Stimulated activated CD8-positive, alpha-beta memory T cell treated with anti-CD3 and anti-CD28 coated beads, Interleukin-15, amount 100 ng/mL, for 24 hours (primary cell): ENCODE measurements at places on chromosomes 2 and 18.

- no peak for DNase-seq
Observed at GRCh38 chr2:164560181-164560792, 61.0 kb downstream of the GRB14 start.

DNA sequence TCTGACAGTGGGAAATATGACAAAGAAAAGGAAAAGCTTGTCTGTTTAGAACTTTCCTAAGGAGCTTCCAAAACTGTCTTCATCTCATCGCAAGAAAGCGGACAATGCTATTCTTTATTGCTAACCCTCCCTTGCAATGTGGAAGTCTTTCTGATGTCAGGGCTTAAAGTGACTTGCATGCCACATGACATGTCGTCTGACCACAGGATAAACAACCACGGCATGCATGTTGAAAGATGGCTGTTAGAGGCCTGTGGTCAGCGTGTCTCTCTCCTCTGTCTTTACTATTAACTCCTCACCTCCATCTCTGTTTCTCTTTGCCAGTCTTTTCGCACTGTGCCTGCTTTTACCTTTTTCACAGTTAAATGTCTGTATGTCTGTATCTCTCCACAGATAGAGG lies 389.8 kb downstream of the LNPK start:
- DNase-seq = no peak

GRCh38 chr2:10272464-10272863 lies 30.2 kb upstream of the HPCAL1 start:
- DNase-seq = no peak

DNA sequence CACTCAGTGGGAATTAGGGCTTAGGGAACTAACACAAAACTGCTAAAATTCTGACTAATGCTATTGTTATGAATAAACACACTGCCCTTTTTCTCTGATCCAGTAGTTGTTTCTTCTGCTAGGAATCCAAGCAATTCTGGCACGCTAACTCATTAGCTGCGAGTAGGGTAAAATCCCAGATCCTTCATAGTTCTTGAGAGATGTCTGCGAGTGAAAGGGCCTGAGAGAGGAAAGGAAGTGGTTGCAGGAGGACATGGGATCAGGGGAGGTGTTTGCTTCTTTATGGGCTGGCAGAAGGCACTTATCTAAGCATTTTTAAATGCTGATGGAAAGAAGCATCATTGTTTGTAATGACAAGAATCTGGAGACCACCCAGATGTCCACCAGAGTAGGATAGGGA lies 9.4 kb downstream of the MAP3K19 start:
- DNase-seq = no peak

DNA sequence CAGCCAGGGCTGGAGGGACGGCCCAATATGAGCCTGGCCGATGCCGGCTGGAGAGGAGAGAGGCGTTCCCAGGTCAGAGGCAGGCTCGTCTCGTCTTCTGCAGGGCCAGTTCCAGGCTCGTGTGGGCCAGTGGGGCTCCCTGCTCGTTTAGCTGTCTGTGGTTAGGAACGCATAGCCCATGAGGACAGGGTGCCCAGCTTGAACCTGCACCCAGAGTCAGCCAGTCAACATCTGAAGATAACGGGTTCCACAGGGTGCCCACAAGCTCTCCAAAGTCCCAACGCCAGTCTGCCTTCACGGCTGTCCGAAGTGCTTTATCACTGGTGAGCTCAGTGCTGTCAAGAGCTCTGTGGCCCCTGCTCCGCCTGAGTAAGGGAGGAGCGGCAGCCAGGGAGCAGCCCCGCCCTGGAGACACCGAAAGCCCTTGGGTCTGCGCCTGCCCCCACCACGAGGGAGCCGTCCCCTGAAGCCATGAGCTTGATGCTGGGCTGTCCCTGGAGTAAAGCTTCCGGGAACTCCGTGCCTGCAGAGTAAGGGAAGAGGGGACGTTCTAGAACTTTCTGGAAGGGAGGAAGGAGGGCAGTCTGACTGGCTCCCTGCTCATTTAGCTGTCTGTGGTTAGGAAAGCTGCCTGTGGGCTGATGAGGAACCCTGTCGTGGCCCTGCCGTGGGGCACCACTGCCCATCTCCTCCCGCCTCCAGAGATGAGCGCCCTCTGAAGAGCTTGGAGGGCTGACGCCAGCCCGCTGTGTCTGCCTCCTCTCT lies 2.7 kb upstream of the HSBP1L1 start:
- no peak for DNase-seq

DNA sequence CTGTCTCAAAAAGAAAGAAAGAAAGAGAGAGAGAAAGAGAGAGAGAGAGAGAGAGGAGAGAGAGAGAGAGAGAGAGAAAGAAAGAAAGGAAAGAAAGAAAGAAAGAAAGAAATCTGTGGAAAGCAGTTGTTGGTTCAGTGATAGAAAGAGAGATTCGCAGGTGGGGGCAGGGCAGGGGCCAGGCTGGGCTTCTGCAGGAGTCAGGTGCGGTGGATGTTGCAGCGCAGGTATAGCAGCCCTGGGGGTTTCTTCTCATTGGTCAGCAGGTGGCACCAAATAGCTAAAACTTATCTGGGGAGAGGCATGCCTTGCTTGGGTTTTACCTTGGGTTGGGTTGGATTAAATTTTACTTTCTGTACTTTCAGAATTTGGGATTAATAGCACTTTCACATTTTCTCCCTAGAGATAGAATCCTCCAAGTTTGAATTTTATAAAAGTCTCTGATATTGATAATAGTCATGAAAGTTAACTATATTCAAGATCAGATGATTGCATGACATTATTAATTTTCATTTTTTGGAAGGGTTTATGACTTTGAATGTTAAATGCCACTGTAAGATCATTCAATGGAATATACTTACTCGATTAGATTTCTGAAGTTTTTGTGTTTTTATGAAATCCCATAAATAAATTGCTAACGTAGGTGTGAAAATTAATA lies 66.6 kb downstream of the SPTBN1 start:
- peak; percentile 10 for DNase-seq

DNA sequence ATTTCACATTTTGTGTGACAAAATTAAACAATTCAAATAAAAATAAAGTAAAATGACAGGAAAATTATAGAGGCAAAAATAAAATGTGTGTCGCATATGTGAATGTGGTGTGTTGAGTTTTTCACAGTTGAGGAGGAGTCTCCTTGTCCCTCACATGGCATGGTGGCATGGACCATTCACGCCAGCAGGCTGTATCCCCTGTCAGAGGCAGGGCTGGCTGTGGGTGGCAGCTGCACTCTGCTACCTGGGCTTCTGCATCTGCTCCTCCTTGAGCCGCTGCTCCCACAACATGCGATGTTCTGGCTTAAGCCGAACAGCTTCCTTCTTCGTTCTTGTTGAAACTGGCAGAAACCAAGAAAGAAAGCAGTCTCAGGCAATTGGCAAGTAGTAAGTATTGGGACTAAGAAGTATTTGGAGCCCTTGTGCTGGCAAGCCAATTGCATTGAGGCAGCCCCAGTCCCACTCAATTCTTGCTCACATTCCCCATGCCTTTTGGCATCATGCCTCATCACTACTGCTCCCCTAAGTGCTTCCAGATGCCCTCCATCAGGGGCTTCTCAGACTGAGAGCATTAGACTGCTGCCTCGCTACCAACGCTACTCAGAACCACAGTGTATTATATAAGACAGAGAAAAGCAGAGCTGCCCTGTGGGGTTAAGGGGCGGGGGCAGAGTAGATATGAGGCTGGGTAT lies 177.9 kb upstream of the NABP1 start:
- DNase-seq = no peak

GRCh38 chr2:88754585-88755320 lies 63.3 kb downstream of the RPIA start:
- DNase-seq = no peak

DNA sequence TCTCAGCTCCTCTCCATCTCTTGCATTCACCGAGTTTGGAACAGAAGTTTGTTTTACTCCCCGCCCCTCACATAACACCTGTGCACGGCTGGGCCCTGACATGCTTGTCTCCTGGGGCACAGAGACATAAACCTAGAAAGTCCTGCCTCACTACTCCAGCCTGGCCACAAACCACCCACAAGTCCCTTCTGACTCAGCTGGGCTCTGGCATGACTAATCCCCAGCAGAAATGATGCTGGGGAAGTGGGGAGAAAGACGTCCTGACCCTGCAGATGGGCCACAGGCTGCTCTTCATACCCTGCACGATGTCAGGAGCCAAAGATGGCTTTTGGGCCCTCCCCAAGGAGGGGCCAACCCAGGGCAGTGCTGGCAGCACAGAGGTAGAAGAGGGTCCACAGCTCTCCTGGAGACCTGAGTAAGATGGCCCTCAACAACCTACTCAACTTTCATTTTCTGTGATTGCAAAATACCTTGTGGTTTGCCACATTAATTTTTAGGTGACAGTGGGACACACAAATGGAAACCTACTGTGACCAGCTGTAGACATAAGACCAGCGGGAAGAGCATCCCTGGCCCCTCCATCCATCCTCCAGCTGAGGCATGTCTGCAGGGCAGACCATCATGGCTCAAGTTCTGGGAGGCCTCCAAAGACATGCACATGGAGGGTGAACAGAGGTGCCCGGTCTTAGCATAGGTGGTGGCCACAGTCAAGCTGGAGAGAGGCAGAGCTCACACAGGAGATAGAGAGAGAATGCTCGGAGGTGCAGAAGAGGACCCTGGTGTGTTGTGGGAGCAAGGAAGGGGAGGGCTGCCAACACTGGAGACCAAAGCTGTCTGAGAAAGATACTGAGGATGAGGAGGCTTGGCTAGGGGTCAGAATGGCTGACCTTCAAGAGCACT lies 40.0 kb downstream of the DNMT3A start:
- no peak for DNase-seq

DNA sequence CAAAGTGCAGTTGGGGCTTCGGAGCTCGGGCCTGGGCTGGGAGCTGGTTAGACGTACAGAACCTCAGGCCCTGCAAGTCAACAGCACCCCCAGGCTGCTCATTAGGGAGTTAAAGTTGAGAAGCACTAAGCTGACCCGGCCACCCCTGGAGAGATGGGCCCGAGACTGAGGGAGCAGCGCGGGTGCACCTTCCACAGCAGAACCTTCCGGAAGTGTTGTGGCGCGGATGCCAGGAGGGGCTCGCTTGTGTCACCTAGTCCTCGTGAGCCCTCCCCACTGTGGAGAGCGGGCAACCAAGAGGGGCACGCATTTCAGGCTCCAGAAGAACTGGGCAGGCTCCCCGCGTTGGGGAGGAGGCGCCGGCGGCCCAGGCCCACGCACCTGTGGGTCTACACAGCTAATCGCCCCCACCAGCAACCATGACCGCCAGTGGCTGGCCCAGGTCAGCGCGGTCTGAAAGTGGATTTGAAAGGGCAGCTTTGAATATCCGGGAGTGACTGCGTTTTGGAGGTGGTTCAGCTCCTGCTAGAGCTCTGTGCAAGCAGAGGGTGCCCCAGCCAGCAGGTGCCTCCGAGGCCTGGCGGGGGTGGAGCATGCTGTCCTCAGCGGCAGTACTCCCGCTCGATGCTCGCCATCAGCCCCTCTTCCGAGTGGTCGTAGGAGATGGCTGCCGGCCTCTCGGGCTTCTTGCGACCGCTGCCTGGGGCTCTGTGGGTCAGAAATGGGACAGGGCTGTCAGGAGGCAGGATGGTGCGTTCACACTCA lies 15.1 kb downstream of the KLF11 start:
- no peak for DNase-seq

DNA sequence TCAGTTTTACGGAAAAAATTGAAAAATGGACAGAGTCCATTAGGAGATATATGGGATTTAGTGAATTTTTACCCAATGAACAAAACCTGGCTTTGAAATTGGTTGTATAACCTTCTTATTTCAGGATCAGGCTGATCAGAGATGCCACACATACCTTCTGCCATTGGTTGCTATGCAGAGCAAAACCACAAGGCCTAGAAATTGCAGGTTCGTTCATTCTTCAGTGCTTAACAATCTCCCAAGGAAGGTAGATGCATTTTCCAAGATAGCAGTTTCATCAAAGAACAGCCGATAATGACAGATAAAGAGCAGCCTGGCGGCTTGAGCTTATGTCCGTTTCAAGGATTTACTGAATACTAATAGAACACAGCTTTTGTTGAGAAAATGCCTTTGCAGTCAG lies 868.8 kb downstream of the EPHA4 start:
- DNase-seq = no peak

DNA sequence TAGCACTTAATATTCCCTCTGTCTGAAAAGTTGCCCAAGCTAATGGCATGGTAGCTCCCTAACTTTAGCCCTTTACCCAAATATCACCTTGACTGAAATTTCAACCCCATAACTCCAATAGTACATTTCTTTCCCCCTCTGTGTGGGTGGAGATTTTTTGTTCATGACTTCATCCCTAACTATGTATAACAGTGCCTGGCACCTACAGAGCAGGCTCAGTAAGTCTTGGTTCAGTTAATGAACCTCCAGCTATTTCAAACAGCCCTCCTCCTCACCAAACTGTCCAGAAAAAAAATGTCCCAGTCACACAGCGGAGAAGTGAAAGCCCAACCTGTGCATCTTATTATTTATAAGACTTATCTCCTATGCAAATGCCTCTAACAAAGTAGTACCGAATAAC lies 18.6 kb downstream of the BUB1 start:
- DNase-seq = no peak

DNA sequence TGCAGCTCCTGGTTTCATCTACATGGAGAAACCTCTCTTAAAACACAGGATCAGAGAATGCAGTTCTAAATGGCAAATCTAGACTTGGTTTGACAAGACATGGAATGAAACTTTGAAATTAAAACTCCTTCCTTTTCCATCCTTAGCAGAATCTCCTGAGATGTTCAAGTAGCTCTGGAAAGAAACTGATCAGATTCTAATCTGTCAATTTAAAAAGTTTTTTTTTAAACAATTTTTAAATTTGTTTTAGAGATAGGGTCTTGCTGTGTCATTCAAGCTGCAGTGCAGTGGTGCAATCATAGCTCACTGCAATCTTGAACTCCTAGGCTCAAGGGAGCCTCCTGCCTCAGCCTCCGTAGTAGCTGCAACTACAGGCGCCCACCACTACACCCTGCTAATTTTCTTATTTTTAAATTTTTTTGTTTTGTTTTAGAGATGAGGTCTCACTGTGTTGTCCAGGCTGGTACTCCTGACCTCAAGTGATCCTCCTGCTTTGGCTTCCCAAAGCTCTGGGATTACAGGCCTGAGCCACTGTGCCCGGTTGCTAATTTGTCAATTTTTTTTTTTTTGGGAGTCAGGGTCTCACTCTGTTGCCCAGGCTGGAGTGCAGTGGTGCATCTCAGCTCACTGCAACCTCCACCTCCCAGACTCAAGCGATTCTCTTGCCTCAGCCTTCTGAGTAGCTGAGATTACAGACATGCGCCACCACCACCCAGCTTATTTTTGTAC lies 216.7 kb downstream of the TGIF1 start:
- DNase-seq = no peak

- no peak for DNase-seq
Observed at GRCh38 chr18:31329787-31330438, 12.0 kb downstream of the DSG1 start.

- DNase-seq = no peak
Observed at GRCh38 chr2:159804941-159805340, 6.9 kb upstream of the CD302 start.

DNA sequence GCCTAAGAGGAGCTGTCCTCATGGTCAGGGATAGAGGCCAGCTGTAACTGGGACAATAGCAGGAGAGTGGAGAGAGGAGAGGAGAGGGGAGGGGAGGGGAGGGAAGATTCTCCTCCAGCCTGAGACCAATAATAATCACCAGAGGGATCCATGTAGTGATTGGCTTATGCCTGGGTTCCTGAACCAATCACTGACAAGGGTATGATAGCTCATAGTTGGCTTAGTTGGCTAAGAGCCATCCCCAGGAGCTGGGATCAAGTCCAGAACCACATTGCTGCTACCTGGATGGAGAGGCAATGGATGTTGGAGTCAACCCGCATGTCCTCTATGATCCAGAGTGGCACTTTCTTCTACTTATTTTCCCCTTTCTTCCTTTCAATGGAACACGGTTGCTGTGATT lies 7.7 kb upstream of the ST8SIA5 start:
- DNase-seq = no peak
